ENCODE measurements at places on chromosomes 16 and 17.
A peak's percentile ranks its signal among the peaks of the same experiment; 100 is the strongest.

- no peak for DNase-seq
Measured at GRCh38 chr16:26911436-26911835, 155.3 kb upstream of the C16orf82 start.

- DNase-seq = no peak
Measured at GRCh38 chr16:30895627-30896260, 670 bp upstream of the CTF1 start.

DNA sequence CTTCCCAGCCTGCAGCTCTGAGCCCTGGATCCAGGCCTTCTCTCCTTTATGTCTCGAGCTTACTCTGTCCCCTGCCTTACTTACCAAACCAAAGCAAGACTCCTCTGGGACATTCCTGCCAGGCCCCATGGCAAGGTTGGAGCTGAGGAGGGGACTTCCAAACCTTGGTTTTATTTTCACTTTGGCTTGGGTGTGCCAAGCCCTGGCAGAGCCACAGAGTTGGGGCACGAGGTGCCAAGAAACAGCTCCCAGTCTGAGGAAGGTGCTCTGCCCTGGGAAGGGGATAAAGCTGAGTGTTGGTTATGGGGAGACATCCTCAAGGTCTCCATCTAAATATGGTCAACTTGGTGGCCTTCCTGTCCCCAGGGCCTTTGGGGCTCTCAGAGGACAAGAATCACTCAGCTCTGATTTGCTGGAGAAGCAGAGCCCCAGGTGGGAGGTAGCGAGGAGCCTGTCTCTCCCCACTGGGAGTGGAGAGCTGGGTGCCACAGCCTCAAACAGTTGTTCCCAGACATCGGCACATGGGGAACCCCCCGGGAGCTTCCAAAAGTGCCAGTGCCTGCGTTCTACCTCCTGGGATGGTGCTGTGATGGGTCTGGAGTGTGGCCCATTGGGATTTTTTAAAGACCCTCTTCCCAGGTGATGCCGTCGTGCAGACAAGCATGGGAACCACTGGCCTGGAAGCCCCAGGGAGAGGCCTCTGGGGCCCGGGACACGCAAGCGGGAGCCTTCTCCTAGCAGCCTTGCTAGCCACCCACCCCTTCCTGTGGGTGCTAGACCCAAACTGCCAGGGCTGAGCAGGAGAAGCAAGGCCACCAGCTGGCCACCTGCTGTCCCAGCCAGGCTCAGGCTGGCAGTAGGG lies 10.3 kb downstream of the NLRC5 start:
- DNase-seq = peak; percentile 56

- DNase-seq = no peak
Measured at GRCh38 chr16:77414752-77415231, 20.0 kb downstream of the ADAMTS18 start.

DNA sequence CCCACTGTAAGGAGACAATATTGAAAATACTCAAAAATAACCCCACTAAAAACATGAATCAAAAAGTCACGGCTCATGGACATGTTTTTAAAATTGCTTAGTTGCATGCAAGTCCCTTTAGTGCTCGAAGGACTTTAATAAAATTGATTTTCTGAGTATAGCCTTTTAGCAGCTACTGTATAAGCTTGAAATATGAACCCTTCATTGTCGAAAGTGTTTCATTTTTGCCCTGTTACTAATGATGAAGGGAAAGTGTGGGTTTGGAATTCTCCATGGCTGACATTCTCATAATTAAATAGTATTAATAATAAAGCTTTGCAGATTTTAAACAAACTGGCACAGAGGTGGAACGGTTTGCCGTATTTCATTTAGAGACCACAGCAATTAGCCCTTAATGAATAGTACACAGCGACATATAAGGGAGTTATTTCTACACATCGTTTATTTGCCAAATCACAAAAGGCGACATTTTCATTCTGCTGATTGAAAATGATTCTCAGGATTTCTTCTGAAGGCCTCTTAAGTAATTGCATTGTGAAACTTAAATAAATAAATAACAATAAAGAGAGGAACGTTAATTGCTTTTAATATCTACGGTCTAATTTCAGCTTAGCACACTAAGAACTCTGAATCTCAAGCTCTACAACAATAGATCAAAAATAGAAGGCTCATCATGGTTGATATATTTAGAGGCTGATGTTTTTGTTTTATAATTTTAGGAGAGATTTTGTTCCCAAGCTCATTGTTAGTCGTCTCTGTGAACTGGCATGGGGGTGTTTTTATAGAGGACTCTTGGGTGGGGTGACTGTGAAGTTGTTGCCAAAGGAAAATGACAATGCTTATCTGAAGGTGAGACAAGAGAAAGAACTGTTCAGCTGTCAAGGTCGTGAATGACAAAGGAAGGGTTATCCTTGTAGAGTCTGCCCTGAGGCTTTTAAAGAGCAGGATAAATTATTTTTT lies 60.6 kb downstream of the IRX6 start:
- DNase-seq = no peak

GRCh38 chr16:30953111-30953510 lies 4.2 kb downstream of the ORAI3 start:
- no peak for DNase-seq

DNA sequence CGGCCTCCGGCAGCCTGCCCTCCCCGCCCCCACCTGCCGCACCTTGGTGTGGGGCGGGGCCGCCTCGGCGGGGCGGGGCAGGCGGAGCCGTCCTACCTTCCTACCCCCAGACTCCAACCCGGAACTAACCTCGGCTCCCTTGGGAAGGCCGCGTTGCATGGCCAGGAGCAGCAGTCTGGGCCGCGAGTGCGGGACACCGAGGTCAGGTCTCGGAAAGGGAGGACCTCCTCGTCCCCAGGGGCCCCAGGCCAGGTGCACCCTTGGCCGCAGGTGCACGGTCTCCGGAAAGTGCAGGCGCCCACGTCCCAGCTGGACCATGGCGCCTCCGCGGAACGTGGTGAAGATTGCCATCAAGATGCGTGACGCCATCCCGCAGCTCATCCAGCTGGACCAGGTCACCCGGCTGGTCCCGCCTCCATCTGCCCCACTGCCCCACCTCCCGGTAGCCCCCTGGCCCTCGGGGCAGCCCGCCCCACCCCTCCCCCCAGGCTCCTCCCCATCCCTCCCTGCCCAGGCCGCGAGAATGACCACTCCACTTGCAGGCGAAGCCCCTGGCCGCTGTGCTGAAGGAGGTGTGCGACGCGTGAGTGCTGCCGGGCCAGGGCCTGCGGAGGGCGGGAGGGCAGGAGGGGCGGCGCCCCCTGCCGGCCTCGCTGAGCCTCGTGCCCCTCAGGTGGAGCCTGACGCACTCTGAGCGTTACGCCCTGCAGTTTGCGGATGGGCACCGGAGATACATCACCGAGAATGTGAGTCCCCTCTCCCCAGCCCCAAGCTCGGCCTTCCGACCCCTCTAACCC lies at the start of gene ELMO3:
Gene ELMO3, plus strand, starts transcription at position 121 of the 797 bp plus-strand sequence. Its CDS starts 196 bp downstream, at position 317.
- DNase-seq = no peak

DNA sequence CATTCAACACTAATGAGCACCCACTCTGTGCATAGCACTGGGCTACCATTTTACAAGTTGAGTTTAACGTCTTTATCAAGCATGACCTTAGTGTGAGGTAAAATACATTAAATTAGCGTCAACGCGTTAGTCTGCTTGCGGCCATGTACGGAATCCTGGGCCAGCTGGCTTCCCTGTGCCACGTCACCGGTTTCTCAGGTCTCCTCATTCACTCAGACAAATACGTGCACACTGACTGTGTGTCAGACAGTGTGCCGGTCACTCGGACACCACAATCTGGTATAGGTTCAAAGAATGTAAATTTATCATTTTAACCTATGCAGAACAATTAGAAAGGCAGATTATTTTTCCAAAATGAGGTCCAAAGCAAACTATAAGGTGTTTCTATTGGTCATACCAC lies 21.4 kb upstream of the YWHAE start:
- DNase-seq = no peak

DNA sequence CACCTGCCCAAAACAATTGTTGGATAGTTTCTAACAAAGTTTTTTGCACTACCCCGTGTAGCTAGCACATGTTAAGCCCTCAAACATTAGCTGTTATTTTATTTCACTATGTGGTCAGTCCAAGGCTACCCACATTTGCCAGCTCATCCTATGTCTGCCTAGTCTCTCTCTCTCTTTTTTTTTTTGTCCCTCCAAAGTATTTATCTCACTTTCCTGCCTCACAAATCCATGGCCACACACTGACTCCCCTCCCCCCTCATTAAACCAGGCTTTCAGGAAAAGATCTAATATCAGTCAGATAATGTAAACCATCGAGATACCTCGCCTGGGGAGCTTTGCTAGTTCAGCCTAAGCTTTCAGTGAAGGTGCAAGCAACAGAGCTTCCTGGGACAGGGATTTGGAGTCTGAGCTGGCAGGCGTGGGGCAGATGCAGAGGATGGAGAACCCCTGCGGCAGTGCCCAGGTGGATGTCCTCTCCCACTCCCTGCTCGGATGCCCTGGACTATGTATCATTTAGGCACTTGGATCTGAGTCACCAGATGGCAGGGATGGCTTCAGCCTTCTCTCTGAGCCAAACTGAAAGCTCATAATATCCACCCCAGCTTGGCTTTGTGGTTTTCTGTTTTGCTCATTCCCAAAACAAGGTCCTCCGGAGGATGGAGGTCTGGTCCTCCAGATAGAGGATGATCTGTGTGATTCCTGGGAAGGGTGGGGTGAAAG lies 73.7 kb upstream of the FOXF1 start:
- DNase-seq = no peak

DNA sequence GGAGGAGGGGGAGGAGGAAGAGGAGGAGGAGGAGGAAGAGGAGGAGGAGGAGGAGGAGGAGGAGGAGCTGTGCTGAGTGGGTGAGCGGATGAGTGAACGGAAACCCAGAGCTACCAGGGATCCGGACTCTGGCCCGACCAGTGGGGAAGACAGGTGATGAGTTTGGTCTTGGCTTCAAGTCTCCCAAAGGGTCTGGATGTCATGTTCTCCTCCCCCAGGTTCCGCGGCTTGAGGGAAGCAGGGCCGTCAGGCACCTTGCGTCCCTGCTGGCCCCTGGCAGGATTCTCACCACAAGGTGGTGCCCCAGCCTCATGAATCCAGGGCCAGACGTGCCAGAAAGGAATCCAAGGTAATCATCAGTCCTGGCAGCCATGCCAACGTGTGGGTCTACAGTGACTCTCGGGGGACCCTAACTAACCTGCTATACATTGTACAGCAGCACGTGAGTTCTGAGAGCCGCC lies 13.5 kb upstream of the ABAT start:
- peak; percentile 70 for DNase-seq

GRCh38 chr16:84672276-84673202 lies 24.2 kb downstream of the KLHL36 start:
- DNase-seq = peak; percentile 83

GRCh38 chr17:17749025-17749772 lies 67.9 kb downstream of the RAI1 start:
- DNase-seq = no peak

DNA sequence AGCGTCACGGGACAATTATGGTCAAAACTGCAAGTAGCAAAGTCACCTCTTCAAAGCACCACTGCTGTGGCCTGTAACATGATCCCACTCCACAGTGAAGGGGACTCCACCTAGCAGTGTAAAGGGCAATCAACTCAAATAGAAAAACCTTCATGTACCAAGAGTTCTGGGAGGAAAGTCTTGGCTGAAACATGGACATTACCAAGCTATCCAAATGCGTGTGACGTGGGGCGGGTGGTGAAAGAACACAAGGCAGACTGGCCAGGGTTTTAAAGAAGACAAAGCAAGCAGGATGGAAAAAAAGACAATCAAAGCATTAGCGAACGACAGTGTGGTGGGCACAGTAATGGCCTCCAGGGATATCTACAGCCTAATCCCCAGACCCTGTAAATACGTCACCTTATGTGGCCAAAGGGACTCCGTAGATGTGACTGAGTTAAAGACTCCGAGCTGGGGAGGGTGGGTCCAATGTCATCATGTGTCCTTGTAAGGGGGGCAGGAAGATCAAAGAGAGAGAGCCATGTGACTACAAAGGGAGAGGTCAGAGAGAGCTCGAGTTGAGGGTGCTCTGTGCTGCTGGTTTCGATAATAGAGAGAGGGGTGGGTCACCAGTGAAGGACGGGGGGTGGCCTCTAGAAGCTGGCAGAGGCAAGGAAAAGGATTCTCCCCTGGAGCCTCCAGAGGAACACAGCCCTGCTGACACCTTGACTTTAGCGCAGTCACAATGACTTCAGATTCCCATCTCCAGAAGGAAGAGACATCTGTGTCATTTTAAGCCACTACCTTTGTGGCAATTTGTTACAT lies 6.0 kb downstream of the HSDL1 start:
- no peak for DNase-seq

GRCh38 chr17:74430706-74431567 lies 951 bp upstream of the GPRC5C start:
- DNase-seq = no peak

GRCh38 chr17:40857535-40857934 lies 9.5 kb downstream of the KRT12 start:
- DNase-seq = no peak

DNA sequence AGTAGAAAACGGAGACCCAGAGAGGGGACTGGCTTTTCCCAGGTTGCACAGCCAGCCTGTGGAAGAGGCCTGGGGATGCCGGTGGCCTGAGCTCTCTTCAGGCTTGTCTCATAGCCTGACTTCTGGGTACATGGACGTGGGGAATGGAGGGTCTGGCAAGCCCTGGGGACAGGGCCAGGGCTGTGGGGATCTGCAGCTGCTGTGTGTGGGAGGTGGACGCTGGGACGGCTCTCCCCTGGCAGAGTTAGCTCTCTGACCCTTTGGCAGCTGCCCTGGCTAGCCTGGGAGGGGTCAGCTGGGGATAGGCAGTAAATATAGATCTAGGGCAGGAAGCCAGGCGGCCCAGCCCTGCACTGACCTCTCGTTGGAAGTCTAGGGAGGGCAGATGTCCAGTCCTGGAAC lies 20.5 kb downstream of the SLC4A1 start:
- DNase-seq = no peak

- peak; percentile 67 for DNase-seq
Measured at GRCh38 chr16:89422905-89423630, 67.3 kb downstream of the ANKRD11 start.

GRCh38 chr16:2054543-2055245 lies 6.9 kb downstream of the TSC2 start:
- DNase-seq = no peak

DNA sequence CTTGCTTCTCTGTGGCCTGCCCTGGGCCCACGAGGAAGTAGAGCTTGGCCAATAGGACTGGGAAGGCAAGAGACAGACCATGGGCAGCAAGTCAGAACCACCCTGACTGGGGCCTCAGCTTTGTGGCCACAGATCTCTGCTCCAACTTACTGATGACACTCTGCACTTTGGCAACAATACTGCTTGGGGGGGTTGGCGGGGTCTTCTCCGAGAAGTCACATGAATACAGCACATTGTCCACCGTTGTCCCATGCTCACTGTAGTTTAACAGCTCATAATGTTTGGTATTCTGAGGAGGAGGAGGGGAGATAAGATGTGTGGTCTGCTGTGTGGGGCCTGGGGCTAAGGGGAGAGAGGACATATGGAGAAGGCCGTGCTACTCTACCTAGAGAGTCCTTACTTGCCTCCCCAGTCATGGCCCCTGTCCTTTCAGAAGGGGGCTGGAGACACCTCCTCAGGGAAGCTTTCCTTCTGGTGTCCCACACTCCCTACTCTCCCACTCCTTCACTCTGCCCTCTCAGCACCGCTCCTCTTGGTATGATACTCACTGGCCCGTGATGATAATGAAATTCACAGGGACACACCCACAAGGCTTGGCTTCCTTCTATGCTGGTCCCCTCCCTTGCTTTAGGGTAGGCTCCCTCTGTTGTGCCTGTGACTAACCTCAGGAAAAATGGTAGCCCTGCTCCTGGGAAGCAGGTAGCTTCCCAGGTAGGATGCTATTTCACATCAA lies 4.0 kb upstream of the DHRS13 start:
- DNase-seq = no peak

Data from activated naive CD4-positive, alpha-beta T cell treated with Interleukin-2 at 50 U/mL for 16 hours (primary cell).